Astrocyte of the cerebellum (primary cell): ENCODE measurements at places on chromosomes 4 and X.

GRCh38 chrX:10507876-10508275 is 112.5 kb downstream of the MID1 start:
- no peak for DNase-seq

GRCh38 chr4:15147714-15148113 is 145.4 kb downstream of the CPEB2 start:
- no peak for DNase-seq

DNA sequence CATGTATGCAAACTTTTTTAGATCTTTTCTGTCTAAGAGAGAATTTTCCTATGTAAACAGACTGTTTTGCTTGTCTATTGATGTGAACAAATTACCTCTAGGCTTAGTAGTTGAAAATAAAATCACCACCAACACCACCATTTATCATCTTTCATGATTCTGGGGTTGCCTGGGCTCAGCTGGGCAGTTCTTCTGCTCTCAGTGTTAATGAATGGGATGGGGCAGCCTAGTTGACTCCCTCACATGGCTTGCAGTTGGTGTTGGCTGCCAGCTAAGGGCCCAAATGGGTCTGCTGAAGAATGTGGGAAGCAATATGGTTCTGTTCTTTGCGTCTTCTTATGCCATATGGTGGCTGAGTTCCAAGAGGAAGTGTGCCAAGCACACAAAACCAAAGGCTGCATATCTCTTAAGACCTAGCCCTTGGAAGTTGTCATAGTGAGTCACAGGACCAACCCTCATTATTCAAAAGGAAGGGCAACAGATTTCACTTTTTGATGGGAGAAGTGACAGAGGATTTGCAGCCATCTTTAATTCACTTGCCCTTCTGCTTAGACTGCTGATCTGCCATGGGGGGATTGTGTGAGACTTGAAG is 17.9 kb downstream of the REELD1 start:
- no peak for DNase-seq

DNA sequence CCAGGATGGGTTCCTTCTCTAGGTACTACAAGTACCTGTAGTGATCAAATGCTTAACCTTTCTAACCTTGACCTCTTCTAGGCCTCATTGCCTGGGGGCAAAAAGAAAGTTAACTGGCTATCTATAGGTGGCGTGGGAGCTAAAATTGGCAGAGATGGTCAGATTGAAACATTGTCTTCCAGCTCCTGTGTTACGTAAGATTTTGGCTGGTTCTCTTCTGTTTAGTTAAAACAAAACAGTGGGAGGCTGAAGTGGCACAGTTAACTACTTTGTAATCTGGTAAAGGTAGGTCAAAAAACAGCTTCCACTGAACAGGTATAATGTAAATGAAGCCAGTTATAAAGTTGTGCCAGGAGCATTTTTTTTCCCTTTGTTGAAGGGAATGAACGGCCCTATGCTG is 115.2 kb downstream of the MBNL3 start:
- DNase-seq, result no peak

DNA sequence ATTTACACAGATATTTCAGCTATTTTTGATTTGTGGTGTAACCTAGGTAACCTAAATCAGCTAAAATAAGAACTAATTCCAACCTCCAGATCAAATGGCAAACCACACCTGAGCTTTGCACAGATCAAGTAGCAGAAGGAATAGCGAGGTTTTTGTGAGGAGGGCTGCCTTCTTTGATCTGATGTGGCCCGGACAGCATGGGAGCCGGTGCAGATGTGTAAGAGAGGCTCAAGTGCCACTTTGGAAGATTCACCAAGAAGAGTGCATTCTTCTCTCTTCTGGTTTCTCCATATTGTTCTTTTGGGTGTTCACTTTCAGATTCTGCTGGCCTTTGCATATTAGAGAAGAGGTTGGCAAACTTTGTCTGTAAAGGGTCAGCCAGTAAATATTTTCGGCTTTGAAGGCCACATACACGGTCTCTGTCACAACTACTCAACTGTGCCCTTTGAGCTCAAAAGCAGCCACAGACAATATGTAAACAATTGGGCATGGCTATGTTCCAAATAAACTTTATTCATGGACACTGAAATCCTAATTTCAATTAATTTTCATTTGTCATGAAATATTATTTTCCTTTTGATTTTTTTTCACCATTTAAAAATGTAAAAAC is 78.9 kb upstream of the FAM9C start:
- DNase-seq, result no peak

DNA sequence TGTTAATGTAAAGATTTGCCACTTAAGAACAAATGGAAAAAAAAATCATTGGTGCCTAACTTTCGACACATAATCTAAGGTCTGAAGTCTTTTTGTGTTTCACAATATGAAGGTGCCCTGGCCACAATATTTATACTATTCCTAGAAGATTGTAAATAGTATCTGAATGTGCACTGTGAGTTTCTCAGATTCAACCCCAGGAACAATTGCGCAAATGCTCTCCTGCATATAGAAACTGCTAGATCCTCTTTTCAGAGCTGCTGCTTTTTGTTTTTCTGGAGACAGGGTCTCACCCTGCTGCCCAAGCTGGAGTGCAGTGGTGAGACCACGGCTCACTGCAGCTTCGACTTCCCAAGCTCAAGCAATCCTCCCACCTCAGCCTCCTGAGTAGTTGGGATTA is 480.1 kb upstream of the FTHL17 start:
- DNase-seq, result no peak

- no peak for DNase-seq
Observed at GRCh38 chr4:183758758-183759447, 99.8 kb downstream of the TRAPPC11 start.

DNA sequence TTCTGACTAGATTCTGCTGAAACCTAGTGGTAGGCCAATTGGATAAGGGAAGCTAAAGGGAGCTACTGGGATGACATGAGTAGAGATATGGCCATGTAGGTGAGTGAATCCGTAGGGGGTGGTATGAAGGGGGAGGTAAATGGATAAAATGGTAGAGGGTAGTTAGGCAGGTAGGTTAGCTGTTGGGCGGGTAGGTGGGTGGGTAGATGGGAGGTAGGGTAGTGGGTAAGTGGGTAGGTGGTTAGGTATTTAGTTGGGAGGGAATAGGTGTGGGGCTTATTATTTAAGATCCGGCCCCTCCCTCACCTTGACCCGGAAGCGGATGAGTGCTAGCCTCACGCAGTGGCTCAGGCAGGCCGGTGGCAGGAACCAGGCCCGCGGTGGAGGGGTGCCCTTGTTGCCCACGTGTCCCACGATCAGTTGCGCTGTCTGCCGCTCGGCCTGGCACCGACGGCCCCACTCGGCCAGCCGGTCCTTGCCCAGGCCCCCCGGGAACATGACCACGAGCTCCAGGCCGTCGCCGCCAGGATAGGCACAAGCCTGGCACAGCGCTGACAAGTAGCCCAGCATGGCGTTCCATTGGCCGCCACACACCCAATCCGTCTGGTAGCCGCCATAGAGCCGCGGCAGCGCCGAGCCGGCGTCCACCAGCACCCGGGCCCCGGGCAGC is 725 bp downstream of the FAM120C start:
- no peak for DNase-seq

GRCh38 chrX:37998586-37999262 is 7.6 kb upstream of the SYTL5 start:
- no peak for DNase-seq

DNA sequence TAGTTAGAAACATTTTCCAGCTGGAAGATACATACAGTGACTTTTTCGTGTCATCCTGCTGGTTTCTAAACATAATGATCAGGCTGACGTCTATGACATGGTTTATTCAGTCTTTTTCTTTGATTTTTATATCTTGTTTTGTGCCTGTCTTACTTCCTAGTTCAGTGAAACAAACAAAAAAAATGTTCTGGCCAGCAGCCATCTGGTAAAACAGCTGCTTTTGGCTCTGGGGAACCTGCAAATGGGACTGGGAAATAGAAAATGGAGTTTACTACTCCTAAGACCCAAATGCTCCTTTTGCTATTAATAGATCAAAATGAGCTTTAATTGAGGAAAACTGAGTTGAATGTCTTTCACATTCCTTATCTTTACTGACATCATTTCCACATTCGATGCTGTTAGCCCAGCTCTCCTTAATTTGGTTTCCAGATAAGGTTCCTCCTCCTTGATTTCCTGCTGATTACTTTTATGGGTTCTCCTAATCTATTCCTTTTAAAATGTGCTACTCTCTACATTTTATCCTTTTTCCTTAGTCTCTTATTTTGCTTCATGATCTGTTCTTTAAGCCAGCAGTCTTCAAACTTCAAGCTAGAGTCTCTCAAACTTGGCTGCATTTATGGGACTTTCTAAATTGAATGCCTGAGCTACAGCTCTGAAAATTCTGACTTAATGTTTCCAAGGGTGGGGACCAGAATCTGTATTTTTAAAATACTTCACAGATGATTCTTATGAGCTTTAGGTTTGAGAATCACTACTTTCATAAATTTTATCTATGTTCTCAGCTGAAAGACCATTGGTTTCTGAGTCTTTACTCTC is 499.5 kb downstream of the ANKRD50 start:
- DNase-seq, result no peak

GRCh38 chr4:137621056-137621455 is 88.8 kb upstream of the PCDH18 start:
- no peak for DNase-seq
